Activated gamma-delta T cell treated with Interleukin-2 at 50 U/mL for 16 hours (primary cell): ENCODE measurements at places on chromosomes 16 and 17.

DNA sequence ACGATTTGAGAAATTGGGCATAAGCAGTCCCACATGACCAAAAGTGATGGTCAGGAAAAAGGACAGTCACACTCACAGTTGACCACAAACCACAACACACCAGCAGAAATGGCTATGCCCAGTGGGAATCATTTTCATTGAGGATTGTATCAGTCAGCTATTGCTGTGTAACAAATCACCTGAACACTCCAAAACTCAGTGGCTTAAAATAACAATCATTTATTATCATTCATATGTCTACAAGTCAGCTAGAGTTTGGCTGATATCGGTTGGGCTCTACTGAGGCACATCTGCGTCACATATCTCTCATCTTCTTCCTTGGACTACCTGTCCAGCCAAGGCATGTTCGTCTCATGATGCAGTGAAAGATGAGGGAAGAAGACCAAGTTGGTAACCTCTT is 93.3 kb downstream of the CMC2 start:
- DNase-seq: no peak

GRCh38 chr17:81481815-81482505 is 30.6 kb downstream of the ACTG1 start:
- DNase-seq: no peak

- no peak for DNase-seq
Measured at GRCh38 chr16:64615630-64616280, 506.1 kb downstream of the CDH11 start.

DNA sequence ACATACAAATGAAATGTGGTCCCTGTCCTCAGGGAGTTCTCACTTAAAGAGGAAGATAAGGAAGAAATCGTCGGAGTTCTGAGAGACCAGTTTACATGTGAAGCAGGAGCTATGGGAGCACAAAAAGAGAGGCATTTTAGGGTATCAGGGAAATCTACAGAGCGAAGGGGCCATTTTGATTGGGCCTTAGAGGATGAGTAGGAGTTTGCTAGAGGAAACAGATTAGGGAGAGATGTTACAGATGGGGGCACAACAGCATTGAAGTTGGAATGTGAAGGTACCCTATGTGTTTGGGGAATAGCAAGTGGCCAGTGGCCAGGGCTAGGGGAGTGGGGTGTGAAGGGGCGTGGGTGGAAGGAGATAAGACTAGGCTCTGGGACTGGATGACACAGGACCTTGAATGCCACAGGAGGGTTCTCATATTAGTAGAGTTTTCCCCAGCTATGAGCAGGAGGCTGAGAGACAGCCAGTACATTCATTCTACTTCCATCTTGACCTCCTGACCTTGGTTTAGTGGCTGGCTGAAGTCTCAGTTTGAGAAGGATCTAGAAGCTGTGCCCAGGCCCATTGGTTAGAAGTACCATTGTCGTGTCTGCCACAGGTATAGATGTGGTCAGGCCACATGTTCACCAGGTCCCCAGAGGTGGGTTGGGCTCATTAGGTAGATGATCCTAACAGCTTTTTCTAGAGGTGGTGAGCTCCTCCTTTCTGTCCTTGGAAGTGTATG is 34.8 kb downstream of the CPNE2 start:
- no peak for DNase-seq

DNA sequence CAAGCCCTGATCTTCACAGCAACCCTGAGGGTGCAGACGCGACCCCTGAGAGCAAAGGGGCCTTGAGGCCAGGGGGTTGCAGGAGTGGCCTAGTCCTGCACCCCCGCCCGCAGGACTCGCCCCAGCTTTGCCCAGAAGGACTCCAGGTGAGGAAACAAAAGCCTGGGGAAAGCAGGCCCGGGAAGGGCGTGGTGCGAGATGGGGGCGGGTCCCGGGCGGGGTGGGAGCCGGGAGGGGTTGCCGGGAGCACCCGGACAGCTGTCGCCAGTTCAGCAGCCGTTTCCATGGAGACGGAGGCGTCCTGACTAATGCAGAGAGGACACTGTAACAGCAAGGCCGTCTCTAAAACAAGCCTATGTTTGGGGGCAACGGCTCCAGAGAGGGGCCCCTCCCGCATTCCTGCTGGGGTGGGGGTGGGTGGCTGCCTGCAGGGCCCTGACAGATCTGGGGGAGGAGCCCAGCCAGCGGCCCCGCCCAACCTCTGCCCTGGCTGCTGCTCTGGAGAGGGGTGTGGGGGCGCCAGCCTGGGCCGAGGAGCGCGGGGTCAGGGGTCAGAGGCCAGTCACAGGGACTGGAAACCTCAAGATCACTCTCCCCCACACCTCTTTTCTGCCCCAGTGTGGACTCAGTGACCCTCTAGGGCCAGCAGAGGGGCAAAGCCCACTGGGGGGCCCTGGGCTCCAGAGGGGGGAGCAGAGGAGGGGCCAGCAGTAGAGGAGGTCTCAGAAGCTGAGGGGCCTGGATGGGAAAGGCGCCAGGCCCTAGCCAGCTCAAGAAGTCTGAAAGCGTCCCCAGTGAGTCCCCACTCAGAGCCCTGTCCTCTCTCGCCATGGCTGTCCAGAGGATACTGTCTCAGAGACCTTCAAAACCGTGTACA is 3.1 kb upstream of the TPPP3 start:
- DNase-seq: no peak

DNA sequence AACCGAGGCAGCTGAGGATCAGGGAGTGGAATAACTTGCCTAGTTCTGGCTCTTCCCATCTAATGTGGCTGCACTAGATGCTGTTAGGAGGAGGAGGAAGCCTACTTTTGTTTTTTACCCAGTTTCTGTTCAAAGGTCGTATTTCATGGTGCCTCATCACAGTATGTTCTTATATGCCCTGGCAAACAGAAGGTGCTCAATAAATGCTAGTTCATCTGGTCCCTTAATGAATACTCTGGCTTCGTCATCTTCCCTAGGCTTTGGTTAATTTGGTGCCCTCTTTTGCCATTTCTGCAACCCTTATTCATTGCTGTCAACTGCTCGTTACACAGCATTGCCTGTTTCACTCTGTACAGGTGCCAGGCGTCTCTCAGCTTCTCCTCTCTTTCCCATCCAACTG is 151.7 kb downstream of the WWOX start:
- no peak for DNase-seq

- no peak for DNase-seq
Measured at GRCh38 chr16:68987734-68988457, 117.6 kb upstream of the HAS3 start.

GRCh38 chr17:39775031-39775430 is 37.3 kb downstream of the GRB7 start:
- DNase-seq: no peak

GRCh38 chr16:3637371-3637923 is 17.0 kb upstream of the DNASE1 start:
- DNase-seq: peak; percentile 13

GRCh38 chr17:37225465-37225864 is 150.3 kb upstream of the C17orf78 start:
- no peak for DNase-seq
